HCT116 (cell line): ENCODE measurements at places on chromosomes 1 and 21. TPM values are rescaled to one million over a fixed set of nuclear protein-coding genes. Genes with fewer than 3 reads are reported as not detected.

The ZNF683 gene
- not detected for total RNA-seq

DNA sequence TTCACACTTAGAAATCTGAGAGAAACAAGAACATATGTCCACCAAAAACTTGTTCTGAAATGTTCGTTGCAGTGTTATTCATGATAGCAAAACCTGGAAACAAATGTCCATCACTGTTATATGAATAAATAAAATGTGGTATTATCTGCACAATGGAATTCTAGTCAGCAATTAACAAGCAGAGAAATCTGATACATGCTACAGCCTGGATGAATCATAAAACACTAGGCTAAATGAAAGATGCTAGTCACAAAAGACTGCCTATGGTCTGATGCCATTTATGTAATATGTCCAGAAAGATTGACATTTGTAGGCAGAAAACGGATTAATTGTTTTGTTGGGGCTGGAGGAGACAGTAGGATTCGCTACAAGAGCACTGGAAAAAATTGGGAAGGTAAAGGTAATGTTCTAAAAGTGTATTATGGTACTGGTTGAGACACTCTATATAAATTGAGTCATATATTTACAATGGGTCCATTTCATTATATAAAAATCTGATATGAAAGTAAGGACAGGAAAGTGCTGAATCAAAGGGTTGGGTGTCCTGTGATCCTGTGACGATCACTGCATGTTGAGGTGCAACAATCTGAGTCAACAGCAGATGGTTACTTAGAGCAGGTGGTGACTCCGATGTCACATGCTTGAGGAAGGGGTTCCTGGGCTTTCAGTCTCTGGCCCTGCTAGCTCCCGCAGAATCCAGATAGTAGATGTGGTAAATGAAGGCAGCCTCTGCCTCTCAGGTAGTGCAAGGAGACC, 102.1 kb upstream of the NBPF4 start:
- H3K36me3 ChIP-seq, result no peaks in the 10 kb centered on the region
- no peaks in the 10 kb centered on the region for H3K4me1 ChIP-seq
- no peaks in the 10 kb centered on the region for H3K27me3 ChIP-seq
- H3K27ac ChIP-seq, result no peak overlapping the region
- DNase-seq, result no peak

- no peak overlapping the region for H3K4me3 ChIP-seq
- H3K27me3 ChIP-seq, result no peaks in the 10 kb centered on the region
Observed at GRCh38 chr1:12469493-12469892, 148.5 kb downstream of the DHRS3 start.

The CASQ1 gene
- total RNA-seq, result not detected

DNA sequence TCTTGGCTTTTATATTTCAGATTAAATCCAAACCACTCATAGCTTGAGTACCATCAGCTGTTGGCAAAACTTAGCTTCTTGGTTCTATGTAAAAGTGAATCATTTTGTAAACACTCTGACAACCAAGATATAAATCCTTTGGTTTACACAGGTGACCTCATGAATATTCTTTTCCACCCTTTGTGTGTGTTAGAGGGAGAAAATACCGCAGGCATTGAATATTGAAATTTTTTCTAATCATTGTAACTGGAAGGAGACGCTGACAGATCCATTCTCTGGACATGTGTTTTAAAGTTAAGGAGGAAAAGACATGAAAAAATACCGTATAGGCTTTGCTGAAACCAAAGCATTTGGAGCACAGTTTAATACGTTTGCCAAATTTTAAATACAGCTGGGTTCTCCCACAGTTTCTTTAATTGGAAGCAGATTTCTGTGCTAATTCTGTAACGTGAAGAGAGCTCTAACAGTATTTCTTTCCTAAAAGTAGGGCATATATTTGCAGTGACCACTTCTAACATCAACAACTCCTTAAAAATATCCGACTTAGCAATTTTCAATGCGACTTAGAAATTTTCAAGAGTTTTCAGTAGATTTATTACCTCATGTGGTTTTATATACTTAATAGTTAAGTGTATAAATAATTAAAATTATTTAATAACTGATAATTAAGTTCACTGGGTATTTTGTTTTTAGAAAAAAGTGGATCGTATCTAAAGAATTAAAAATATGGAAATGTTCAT, 388.2 kb downstream of the USP25 start:
- H3K36me3 ChIP-seq, result no peaks in the 10 kb centered on the region
- DNase-seq, result no peak
- H3K4me1 ChIP-seq, result no peaks in the 10 kb centered on the region

DNA sequence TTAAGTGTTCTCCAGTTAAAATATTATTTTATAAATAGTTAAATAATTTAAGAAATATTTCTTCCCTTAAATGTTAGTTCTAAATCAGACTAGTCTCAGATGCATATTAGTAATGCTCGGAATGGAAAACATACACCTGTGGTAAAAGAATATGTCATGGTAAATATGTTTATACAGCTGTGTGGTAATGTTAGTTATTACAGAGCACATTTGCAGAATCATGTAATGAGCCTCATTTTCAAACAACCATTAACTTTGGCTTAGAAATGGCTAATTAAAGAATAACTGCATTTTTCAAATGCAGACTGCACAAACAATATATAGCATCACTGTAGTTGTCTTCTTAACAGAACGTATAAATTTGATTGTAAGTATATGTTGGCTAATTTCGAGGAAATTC, 90.3 kb downstream of the DISP1 start:
- no peak for DNase-seq
- no peaks in the 10 kb centered on the region for H3K27me3 ChIP-seq
- no peak overlapping the region for H3K27ac ChIP-seq
- no peaks in the 10 kb centered on the region for H3K4me1 ChIP-seq
- no peaks in the 10 kb centered on the region for H3K36me3 ChIP-seq
- H3K4me3 ChIP-seq, result no peak overlapping the region

GRCh38 chr1:200610846-200611245, 9.7 kb downstream of the KIF14 start:
- H3K4me3 ChIP-seq, result no peak overlapping the region
- H3K27me3 ChIP-seq, result no peaks in the 10 kb centered on the region
- H3K36me3 ChIP-seq, result peaks cover 11% of the 10 kb centered on the region; the same call in 1 of the 2 replicates
- no peak overlapping the region for H3K27ac ChIP-seq
- no peak for DNase-seq
- no peaks in the 10 kb centered on the region for H3K4me1 ChIP-seq

DNA sequence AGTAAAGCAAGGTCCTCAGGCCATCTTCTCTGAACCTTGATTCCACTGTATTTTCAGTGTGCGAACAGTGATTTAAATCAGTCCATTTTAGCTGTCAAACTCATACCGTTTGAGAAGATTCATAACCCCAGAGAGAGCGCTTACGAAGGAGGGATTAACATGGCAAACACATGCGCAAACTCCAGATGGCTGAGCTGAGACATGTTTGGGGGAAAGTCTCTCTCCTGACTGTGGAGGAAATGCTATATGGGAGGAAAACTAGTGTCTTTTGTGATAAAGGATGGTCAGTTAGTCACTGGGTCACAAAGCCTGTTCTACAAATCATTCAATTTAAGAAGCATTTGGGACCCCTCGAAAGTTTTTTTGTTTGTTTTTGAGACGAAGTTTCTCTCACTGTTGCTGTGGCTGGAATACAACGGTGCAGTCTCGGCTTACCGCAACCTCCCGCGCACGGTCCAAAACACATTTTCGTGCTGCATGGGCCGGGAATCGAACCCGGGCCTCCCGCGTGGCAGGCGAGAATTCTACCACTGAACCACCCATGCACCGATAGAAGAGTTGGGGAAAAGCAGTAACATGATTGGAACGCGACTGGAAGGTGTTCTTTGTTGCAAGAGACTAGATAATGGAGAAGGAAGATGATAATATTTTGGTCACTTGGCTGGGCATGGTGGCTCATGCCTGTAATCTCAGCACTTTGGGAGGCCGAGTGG, 58.4 kb upstream of the CXADR start:
- H3K4me1 ChIP-seq, result peaks cover 15% of the 10 kb centered on the region
- H3K4me3 ChIP-seq, result no peak overlapping the region
- H3K27me3 ChIP-seq, result no peaks in the 10 kb centered on the region
- peak; percentile 89 for DNase-seq

GRCh38 chr1:48207536-48208075, 14.9 kb upstream of the SLC5A9 start:
- H3K27ac ChIP-seq, result no peak overlapping the region
- no peaks in the 10 kb centered on the region for H3K27me3 ChIP-seq
- H3K36me3 ChIP-seq, result no peaks in the 10 kb centered on the region
- H3K4me1 ChIP-seq, result no peaks in the 10 kb centered on the region
- H3K4me3 ChIP-seq, result no peak overlapping the region

The FCMR gene
- total RNA-seq, result 0.61 TPM
